ENCODE measurements at places on chromosomes 3 and 15.

GRCh38 chr3:44033123-44033522, 208.6 kb upstream of the TOPAZ1 start:
- no peak for DNase-seq

DNA sequence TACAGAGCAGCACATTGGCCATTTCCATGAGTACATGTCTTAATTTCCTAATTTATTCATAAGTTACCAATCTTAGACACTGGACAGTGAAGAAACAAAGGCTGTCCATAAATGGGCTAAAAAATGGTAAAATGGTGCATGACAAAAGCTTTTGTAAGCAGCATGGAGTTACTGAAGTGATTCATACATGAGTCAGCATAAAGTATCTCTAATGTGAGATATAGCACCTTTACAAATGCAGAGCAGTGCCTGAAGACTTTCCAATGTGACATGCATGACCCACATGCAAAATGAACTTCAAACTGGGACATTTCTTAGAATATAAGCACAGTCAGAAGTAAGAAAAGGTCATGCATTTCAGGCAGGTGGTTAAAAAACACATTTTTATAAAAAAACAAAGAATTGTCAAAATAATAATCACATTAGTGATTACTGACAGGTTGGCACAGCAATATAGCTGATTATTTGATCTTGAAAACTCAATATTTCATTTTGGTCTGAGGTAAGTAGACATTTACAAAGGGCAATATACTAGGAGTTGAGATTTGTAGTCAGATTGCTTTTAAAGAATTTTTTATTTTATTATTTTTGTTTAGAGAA, 299.3 kb downstream of the PLCL2 start:
- no peak for DNase-seq

- DNase-seq = no peak
These were observed 59.1 kb downstream of the ATP8B4 start for GRCh38 chr15:50059883-50060282.

GRCh38 chr15:42914728-42915497, 5.7 kb downstream of the TTBK2 start:
- DNase-seq = no peak

DNA sequence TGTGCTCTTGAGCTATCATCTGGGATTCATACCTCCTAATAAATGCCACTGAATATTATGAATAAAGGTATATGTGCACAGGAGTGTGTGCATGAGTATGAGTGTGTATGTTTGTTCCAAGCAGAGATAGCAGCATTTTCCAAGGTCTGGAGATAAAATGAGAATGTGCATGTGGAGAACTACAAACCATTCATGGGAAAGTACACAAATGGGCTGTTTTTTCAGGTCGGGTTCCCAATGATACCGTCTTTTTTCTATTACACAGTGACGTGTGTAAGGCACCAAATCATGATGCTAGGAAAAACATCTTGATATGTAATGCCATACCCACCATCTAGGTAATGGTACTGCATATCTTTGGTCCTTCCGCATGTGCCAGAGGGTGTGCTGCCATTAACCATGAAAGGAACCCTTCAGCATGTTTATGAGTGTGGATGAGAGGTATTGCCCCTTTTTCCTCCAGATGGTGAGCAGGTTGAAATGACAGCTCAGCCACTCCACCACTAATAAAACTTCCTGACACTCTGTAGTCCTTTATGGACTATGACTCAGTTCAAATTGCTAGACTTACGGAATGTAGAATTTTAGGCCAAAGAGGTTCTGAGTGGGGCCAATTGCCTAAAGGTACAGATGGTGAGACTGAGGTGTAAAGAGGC, 36.4 kb upstream of the COPB2 start:
- no peak for DNase-seq

DNA sequence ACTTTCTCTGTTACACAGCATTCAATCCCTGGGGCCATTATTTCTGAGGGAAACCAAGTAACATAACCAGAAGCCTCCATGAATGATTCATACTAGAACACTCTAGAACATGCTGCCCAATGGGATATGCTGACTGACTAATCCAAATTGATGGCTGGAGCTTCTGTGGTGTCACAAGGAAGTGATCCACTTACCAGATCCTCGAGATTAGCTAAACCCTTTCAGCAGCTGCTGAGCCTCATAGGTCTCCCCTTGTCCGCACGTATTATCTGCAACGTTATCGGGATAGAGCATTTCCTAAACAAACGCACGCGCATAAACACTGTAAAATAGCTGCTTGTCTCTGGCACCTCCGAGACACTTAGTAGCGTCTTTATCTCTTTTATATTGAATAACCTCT, 61.2 kb upstream of the PROK2 start:
- no peak for DNase-seq

DNA sequence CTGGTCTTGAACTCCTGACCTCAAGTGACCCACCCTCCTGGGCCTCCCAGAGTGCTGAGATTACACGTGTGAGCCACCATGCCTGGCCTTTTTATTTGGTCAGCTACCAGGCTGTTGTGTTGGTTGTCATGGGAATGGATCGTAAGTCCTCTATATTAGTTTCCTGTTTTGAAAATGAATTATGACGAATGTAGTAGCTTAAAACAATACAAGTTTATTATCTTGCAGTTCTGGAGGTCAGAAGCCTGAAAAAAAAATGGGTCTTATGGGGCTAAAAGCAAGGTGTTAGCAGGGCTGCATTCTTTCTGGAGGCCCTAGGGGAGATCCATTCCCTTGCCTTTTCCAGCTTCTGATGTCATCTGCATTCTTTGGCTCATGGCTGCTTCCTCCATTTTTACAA, 25.1 kb upstream of the HERC1 start:
- no peak for DNase-seq

DNA sequence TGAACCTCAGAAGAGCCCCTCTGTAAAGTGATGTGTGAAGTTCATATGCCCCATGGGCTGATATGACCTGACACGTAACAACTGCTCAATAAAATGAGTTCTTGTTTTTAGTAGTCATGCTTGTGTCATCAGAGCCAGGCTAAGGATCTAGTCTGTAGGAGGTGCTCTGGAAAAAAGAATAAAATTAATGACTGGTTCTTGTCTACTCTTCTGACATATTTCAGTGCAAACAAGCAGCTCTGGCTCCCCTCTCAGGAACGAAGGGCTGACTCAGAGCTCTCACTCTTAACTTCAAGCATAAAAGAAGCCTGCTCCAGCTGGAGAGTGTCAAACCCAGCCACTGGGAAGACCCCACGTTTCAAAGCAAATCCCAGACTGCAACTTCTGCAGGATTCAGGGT, 77.0 kb downstream of the LRIG1 start:
- DNase-seq = no peak

DNA sequence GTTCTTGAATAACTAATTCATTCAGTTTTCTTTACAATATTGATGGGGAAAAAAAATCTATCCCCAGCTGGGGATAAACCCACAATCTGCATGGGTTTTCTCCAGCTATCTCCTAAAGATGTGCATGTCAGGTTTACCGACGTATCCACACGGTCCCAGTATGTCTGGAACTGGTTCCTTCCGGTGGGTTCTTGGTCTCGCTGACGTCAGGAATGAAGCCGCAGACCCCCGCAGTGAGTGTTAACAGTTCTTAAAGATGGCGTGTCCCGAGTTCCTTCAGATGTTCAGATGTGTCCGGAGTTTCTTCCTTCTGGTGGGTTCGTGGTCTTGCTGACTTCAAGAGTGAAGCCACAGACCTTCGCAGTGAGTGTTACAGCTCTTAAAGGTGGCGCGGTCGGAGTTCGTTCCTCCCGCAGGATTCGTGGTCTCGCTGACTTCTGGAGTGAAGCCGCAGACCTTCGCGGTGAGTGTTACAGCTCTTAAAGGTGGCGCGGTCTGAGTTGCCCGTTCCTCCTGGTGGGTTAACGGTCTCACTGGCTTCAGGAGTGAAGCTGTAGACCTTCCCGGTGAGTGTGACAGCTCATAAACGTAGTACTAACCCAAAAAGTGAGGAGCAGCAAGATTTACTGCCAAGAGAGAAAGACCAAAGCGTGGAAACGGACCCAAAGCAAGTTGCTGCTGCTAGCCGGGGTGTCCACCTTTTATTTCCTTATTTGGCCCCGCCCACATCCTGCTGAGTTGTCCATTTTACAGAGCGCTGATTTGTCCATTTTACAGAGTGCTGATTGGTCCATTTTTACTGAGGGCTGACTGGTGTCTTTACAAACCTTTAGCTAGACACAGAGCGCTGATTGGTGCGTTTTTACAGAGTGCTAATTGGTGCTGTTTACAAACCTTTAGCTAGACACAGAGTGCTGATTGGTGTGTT, 195.1 kb upstream of the NR2F2 start:
- DNase-seq = no peak

DNA sequence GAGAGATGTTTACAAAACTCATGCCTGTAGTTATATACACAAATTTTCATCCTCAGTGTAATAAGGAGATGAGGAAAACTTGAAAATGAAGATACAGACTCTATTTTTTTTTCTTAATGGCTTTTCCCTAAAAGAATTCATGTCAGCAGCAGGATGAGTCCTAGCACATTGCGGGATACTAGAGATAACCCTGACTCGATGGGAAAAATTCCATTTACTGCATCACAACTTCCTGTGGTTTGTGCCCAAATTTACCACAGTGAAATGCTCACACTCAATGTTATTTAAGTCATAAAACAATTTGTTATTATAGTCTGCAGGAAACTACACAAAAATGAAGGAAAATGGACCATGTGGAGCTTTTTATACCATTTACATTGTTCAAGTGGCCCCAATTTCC, 581.9 kb upstream of the ZNF717 start:
- no peak for DNase-seq

DNA sequence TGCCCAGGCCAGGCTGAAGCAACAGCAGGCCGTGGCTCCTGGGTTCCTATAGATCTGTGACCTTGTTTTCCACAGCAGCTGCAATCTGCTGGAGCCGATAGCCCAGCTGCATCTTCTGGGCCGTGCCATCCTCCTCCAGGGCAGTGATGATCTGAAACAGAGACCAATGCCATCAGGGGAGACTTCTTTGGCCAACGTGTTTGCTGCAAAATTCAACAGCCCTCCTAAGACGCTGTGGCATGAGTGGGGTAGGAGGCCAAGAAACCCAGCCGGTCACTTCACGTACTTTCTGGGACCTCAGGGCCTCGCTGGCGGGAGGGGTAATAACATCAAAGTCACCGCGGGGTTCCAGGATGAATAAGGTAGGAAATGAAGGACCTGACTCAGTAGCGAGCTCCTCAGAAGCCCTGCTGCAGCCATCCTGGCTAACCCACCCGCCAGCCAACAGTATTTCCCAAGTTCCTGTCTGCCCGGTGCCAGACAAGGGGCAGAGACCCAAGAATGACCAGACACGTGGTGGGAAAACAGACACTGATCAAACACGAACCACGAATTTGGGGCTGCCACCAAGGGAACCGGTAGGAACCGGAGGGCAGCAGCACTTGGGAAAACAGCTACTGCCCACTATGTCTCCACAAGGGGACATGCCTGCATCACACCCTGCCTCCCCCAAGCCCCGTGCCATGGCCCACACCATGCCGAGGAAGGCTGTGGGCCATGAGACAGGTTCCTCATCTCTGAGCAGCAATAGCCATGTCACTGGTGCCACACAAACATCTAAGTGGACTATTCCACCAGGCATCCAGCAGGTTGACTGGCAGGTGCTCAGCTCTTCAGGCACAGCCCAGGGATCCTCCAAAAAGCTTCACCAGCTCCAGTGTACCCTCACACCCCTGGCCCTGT, 25.2 kb downstream of the PLXNB1 start:
- no peak for DNase-seq

DNA sequence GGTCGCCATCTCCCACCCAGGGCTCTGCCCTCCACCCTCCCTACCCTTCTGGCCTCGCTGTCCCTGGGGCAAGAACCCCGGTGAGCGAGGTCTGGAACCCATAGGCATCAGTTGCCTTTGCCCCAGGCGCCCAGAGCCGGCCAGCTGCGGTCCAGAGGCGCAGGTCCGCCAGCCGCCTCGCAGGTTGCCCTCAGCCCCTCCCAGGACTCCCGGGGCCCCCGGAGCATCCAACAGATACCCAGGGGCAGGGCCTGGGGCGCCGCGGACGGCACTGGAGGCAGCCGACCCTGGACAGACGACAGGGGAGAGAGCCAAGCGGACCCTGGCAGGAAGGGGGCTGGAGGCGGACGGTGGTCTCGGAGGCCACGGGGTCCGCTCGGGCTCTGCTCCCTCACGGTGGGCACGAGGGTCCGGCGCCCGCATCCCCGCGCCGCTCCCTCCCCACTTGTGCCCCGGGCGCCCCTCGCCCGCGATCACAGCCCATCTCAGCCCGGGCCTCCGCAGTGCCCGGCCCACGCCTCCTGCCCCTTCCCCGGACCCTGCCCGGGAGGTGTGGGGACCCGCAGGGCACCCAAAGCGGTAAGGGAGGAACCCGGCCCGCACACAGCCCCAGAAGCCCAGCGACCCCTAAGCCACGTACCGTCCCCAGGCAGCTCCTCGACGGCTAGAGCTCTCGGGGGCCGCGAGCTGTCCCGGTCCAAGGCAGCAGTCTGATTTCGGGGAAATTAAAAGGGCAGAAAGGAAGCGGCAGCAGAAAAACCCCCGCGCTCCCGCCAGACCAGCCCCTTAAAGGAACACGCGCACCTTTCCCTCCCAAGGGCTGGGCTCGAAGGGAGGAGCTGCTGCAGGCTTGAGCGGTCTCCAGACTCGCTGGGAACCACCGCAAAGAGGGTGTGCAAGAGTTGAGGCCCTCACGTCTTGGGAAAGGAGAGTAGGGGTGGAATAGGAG, at the start of gene HAPLN3:
Gene HAPLN3 (minus strand): TSS at position 726 of the 949 bp plus-strand sequence. CDS start 8,246 bp downstream, outside the sequence.
- DNase-seq = no peak

- DNase-seq = no peak
These were observed 60.3 kb downstream of the HEG1 start for GRCh38 chr3:124995460-124995994.

- DNase-seq = no peak
These were observed 6.8 kb upstream of the SENP7 start for GRCh38 chr3:101519685-101520365.

- DNase-seq = no peak
These were observed 125.8 kb downstream of the PGPEP1L start for GRCh38 chr15:98881526-98882520.

DNA sequence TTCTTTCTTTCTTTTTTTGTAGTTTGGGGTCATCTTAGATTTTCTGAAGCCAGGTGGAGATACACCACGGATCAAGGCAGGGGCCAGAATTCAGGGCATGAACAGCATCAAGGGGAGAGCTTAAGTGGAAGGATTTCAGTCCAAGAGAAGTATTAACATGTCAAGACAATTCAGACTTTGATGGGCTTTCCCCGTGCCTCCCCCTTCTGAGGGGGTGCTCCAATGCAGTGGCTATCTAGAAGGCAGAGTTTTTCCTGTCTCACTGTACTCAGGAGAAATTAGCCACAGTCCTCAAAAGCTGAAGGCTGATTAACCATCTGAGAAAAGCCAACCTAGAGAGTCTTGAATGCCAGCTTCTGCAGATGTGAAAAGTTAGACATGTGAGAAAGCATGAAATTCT, 127.3 kb downstream of the TGFBR2 start:
- DNase-seq = no peak

- DNase-seq = no peak
These were observed 375.5 kb upstream of the CFAP20DC start for GRCh38 chr3:59425371-59425770.

DNA sequence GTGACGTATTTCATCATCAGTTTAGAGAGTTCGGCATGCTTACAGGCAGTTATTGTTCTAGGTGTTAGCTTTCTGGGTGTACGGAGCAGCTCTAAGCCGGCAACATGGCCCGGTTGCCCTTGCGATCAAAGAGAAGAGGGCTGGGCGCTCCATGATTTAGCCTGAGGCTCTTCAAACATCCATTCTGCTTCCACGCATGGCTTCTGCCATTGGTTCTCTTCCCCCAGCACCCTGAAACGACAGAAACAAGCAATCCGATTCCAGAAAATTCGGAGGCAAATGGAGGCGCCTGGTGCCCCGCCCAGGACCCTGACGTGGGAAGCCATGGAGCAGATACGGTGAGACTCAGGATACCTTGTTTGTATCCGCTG, 574 bp downstream of the NGRN start:
- DNase-seq = peak; percentile 30
